Epithelial cell of proximal tubule (primary cell): ENCODE measurements at places on chromosomes 7 and 10.

- no peak for DNase-seq
Observed at GRCh38 chr7:46071076-46071475, 150.0 kb upstream of the IGFBP3 start.

GRCh38 chr10:124156524-124157260 lies 63.3 kb upstream of the CHST15 start:
- no peak for DNase-seq

DNA sequence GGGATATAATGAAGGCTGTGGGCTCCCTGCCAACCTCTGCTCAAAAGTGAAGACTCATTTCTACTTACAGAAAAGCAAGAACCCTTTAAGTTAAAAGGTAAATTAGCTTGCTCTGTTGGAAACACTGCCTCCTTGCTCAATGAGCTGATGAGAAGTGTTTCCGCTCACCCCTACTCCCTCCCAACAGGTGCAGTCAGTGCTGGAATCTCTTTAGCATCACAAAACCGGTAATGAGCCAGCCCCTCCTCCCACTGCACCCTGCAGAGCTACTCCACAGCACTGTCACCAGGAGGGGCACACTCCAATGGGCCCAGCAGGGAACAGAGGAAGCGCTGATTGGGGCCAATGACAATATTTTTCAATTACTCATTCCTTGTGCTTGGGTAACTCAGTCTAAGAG lies 262.5 kb downstream of the TCERG1L start:
- no peak for DNase-seq

DNA sequence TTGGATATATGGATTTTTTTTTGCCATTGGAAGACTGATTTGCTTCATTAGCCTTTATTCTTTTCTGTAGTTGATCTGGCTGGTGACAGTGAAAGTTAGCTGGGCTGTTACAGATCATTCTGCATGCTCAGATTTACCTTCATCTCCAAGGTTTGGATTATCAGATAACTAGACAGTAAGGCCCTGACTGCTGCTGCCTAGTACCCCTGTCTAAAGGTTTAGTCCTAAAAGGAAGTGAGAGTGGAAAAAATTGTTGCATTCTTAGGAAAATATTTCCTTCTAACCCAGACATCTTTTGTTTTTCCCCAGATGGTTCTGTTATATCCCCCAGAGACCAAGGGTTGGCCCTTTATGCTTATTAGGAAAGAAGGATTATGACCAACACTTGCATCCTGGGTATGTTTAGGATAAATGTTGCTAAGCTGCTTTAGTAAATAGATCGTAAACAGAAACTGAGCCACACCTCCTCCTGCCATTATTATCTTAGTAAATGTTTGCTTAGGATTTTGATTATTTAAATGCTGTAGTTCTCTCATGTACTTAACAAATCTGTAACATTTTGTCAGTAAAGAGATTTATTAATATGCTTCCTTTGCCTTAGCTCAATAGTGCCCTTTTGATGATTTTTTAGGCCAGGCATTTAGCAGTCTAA lies 44.4 kb downstream of the MCU start:
- no peak for DNase-seq

GRCh38 chr7:12123172-12123571 lies 87.9 kb upstream of the TMEM106B start:
- DNase-seq = no peak
